ENCODE measurements at places on chromosomes 5 and 9.

- DNase-seq, result no peak
These were observed 66.0 kb upstream of the RNF130 start for GRCh38 chr5:180137401-180138213.

GRCh38 chr9:108750661-108751215 lies 105.0 kb downstream of the ACTL7B start:
- no peak for DNase-seq

DNA sequence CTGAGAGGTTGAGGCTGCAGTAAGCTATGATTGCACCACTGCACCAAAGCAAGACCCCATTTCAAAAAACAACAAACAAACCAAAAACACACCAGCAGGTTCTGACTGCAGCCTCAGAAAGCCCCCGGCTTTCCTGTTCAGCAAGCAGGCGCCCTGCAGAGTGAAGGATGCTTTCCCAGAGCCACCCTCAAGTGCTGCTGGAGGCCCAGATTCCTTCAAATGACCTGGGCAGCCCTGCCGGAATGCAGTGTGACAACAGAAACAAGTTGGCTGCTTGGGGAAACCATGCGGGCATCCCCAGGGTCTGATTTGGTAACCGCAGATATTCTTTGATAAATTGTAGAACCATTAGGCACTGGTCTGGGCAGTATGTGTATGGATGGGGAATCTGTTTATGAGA lies 35.7 kb upstream of the GNE start:
- DNase-seq, result no peak

- DNase-seq, result no peak
These were observed 93.3 kb downstream of the TLE1 start for GRCh38 chr9:81595887-81596543.

DNA sequence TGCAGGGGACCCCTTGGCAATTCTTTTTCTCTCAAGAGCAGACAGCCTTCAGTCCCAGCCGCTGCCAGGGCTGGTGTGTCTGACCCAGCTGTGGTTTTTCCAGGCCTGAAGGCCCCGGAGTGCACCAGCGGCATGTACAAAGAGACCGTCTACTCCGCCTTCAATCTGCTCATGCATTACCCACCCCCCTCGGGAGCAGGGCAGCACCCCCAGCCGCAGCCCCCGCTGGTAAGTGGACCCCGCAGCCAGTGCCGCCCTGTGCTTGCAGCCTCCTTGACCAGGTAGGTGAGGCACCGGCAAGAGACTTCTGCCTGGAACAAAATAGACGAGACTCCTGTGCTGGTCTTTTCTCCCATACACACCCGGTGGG lies 1.3 kb downstream of the TCF7 start:
- DNase-seq, result no peak

All from NCI-H774 (cell line).